ENCODE measurements at places on chromosomes 1 and 21. TPM values are rescaled to one million over a fixed set of nuclear protein-coding genes. Genes with fewer than 3 reads are reported as not detected.

Gene BSND
- total RNA-seq = not detected

Gene CYP4A11
- total RNA-seq = not detected

DNA sequence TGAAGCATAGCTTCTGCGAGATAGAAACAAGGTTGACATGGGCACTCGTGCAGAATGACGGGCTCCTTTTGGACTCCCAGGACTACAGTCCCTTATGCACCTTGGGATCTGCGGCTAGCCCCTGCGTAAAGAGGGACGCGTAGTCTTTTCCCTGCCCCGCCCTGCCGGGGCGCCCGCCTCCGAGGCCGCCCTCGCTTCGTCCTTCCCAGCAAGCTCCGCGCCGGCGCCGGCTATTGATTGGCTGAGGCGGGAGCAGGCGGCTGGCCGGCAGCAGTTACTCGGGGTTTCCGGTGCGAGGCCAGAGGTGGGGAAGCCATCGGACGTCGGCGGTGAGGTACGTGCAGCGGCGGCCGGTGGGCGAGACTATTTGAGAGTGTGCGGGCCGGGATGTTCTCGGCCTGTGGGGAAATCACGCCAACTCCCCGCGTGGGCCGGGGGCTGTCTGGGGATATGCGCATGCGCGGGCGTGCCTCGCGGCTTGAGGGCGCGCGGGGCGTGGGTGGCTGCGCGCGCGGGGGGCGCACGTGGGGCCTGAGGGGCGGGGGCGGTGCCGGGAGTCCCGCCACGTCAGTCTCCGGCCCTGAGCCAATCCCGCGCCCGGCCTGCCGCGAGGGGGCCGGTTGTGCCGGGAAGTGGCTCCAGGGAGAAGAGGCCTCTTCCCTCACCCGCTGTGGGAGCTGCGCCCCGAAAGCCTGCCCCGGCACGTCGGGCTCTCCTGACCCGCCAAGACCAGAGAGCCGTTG is at the start of gene TXLNA:
TSS of gene TXLNA (plus strand) at position 233 of the 743 bp plus-strand sequence. CDS start 671 bp downstream, outside the sequence.
- peak; percentile 91 for DNase-seq

DNA sequence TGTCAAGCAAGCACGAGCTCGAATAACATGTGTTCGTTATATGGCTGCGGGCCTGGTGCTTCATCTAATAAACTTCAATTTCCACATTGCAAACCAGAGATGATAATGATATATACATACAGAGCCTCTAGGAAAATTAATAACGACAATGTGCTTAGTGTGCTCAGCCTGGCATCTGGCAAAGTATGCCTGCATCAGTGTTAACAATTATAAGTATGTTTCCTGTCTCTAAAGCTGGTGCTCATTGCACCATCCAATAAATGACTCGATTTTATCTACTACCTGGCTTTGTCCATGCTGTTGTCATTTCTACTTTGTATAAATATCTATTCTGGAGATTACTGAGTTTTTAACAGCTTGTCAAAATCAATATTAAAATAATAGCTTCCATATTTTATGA is 1402.6 kb downstream of the MRPL39 start:
- no peak for DNase-seq

DNA sequence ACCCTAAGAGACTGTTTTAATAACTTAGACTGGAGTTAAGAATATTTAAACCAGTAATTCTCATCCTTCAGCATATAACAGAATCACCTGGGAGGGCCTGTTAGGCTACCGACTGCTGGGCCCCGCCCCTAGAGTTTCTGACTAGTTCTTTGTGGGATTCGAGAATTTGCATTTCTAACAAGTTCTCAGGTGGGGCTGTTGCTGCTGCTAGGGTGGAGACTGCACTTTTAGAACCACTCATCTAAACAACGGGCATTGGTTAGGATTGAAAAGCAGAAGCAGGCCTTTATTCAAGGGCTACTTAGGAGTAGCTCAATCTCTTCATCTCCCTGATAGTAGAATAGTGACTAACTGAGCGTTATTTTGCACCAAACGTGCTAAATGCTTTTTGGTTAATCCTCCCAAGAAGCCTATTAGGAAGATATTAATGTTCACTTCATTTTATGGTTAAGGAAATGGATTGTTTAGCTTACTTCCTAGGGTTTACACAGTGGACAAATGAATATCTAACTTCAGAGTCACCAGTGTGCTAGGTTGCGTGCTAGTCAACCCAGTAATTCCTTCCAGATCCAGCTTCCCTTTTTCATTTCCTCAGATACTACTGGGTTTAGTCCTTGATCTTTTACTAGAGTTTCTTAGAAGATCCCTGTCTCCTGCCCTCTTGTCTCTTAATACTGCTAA is 31.1 kb upstream of the UAP1 start:
- no peak for DNase-seq

Data from occipital lobe (tissue), 3 donors.